ENCODE measurements at places on chromosomes 11 and 22.
A peak's percentile ranks its signal among the peaks of the same experiment; 100 is the strongest.

GRCh38 chr11:77249427-77249826, 52.1 kb downstream of the GDPD4 start:
- DNase-seq: no peak

- DNase-seq: peak; percentile 29
Observed at GRCh38 chr11:35735903-35736302, 73.3 kb downstream of the TRIM44 start.

GRCh38 chr11:44581246-44581645, 15.8 kb downstream of the CD82 start:
- no peak for DNase-seq

GRCh38 chr11:203945-204586, 3.1 kb downstream of the BET1L start:
- DNase-seq: no peak

GRCh38 chr11:9625162-9625561, 38.7 kb upstream of the SWAP70 start:
- no peak for DNase-seq

DNA sequence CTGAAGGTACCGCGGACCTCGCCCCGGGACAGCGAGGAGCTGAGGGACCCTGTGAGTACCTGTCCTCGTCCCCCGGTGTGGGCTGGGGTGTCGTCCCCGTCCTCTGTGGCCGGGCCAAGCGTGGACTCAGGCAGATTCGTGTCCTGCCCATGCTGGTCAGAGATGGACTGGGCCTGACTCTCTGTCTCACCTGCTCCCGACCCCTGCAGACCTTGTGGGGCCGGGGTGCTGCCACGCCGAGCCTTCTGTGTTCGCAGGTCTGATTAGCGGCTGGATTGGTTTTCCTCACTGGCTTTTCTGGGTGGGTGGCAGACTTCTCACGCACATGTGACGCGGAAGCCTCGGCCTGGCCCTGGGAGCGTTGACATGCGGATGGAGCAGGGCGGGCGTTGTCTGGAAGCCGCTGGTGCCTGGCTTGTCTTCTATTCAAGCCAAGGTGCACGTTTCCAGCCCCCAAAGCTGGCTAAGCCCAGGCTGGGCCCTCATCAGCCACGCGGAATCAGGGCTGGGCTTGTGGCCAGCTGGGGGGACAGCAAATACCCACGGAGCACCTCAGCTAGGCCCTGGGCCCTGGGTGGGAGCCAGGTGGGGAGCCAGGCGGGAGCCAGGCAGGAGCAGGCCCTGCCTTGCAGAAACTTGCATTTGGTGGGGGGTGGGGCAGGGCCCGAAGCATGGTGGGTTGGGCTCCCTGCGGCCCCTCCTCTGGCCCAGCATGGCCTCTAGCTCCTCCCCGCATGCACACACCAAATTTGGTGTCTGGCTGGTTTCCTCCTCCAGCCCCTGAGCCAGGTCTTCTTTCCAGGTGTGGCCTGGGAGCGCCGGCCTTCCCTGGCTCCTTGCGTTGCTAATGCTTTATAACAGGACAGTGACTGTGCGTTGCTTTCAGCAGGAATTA, 7.0 kb downstream of the GRAMD4 start:
- no peak for DNase-seq

DNA sequence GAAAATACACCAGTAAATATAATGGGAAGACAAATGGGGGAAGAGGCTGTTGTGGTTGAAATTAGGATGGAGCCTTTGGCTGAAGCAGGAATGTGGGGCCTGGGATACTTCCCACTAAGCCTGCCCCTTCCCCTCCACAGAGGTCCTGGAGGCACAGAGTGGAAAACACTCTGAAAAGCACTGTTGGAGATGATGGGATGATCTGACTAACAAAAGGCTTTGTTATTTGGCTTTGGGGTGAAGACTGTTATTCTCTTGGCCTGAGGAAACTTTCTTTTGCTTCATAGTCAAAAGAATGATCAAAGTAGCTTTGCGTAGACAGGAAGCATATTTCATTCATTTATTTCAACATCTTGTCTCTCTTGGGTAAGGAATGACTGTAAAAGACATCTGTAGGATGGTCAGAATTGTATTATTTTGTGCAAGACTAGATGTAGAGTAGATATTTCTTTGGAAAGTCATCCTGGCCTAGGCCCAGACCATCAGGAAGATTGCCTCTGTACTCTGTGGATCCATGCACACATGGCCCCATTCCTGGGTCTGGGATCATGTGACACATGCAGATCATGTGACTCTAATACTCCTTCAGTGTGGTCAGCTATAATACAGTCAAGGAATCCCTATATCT, 111.4 kb downstream of the SPON1 start:
- no peak for DNase-seq

GRCh38 chr11:567629-568292, 7.0 kb downstream of the RASSF7 start:
- no peak for DNase-seq

DNA sequence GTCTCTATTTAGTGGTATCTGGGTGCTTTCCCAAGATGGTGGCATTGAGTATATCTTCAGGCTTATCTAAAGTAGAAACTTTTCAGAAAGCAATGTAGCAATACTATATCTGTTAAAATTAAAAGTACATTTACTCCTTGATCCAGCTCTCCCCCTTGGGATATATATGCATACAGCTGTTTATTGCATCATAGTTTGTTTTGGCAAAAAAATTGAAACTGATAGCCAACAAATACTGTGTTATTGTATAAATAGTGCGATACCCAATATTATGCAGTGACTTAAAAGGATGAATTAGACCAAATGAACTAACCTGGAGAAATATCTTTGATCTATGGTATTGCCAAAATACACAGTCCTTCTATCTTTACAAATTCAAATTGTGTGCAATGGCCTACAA, 8.4 kb upstream of the OR10A3 start:
- DNase-seq: no peak

- DNase-seq: peak; percentile 64
Observed at GRCh38 chr22:22386602-22387385, 121.7 kb downstream of the ZNF280B start.

- no peak for DNase-seq
Observed at GRCh38 chr11:41789376-41789775, 329.9 kb upstream of the LRRC4C start.

DNA sequence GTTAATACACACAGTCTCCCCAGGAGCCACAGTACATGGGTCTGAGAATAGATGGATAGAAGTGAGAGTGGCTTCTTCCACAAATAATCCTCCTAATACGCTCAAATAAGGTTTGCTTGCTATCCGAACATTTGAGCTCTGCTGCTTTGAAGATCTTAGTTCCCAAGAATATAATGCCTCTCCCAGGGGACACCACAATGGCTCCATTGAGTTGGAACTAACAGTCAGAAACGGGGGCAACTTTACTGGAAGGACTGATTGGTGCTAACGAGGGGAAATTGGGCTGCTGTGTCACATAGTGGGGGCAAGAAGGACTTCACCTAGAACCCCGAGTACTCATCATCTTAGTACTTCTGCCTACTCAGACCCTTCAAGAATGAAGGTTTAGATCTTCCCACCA, 66.2 kb downstream of the IGLL5 start:
- DNase-seq: no peak

DNA sequence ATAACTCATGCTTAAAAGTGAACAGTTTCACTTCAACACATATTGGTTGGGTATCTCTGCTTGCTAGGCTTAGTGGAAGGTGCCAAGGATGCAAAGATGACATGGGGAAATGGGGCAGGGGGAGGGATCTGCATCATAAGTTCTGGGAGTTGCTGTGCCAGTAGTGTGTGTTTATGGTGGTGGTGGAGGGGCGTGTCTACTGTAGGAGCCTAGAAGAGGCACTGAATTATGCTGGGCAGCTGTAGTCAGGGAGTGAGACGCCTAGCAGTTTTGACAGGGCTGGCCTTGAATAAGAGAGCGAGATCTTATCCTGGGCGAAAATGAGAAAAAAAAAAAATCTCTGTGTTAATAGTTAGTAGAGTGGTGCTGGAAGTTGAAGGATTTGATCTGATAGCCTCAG, 3.0 kb downstream of the ELMOD1 start:
- DNase-seq: no peak

GRCh38 chr11:72321381-72321996, 77.5 kb upstream of the PHOX2A start:
- DNase-seq: no peak

- DNase-seq: no peak
Observed at GRCh38 chr11:16448123-16448717, 91.9 kb upstream of the SOX6 start.

GRCh38 chr11:4826425-4826824, 5.3 kb downstream of the OR51F2 start:
- no peak for DNase-seq

DNA sequence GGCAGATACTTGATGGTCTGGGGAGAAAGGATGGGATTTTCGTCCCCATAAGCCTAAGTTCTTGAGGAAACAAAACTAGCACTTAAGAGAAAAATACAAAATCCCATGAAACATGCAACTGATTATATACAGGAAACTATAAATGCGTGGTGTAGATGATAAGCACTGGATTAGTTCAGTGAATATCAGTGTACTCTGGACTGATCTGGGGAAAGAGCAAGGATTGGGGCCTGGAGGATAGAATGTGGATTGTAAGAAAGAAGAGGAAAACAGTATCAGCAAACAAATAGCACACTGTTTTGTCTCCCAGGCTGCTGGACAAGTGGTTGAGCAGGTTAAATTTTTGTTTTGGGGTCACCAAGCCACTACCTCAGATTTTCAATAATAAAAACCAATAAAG, 49.8 kb downstream of the DCUN1D5 start:
- no peak for DNase-seq

GRCh38 chr11:93278976-93279375, 51.6 kb upstream of the DEUP1 start:
- no peak for DNase-seq

DNA sequence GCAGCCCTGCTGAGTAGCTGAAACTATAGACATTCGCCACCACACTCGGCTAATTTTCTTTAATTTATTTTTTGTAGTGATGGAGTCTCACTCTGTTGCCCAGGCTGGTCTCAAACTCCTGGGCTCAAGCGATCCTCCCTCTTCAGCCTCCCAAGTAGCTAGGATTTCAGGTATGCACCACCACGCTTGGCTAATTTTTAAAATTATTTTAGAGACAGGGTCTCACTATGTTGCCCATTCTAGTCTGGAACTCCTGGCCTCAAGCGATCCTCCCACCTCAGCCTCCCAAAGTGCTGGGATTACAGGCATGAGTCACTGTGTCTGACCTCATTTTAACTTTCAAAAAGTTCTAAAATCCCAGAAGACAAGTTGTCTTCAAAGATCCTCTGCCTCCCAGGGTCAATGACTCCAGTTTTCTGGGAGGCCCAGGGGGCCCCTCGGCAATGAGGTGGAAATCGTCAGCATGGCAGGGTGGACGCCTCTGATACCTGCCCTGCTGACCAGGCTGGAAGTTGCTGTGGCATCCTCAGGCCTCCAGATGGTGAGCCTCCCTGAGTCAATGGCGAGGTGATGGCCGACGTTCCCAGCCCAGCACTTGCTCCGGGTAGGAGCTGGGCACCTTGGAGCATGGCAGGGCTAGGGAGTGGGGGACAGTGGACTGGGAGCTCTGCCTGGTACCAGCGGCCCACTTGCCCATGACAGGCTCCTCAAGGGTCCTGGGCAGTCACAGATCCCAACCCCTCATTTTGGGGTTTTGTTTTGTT, 31.1 kb downstream of the RPL3 start:
- no peak for DNase-seq

DNA sequence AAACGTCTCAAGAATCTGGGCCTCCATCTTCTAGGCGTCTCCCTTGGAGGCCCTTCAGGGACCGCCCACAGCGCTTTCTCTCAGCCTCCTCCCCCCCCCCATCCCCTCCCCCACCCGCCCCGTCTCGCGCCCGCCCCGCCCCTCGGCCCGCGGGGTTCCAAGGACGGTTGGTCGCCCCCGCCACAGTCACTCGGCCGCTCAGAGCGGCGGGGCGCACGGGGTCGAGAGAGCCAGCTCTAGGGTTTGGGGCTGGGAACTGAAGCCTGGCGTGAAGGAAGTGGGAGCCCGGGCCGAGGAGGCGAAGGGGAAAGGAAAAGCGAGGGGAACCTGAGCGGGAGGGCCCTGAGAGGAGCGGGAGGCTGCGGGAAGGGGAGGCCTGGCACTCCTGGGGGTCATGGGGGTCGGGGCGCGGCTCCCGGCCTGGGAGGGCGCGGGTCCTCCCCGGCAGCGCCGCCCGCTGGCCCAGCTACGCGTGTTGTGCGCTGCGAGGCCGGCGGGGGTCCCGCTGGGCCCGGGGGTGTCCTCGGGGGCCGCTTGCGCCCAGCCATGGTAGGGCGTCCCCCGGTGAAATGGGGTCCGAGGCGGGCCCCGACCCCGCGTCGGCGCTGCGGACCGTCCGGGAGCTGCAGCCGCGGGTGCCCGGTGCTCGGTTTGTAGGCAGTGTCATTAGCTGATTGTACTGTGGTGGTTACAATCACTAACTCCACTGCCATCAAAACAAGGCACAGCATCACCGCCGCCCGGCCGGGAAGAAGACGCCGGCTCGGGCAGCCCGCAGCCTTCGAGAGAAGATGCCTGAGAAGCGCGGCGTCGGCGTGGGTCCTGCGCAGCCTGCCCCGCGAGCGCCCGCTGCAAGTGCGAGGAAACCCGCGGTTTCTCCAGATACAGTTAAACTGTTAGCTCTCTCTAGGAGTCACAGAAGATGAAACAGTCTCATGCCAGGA, at the start of gene BTG4:
Gene BTG4, minus strand, starts transcription at position 91 of the 944 bp plus-strand sequence. CDS start 13,610 bp downstream, outside the sequence.
- no peak for DNase-seq

GRCh38 chr11:124839128-124839971, 25.9 kb upstream of the ROBO3 start:
- DNase-seq: peak; percentile 18

DNA sequence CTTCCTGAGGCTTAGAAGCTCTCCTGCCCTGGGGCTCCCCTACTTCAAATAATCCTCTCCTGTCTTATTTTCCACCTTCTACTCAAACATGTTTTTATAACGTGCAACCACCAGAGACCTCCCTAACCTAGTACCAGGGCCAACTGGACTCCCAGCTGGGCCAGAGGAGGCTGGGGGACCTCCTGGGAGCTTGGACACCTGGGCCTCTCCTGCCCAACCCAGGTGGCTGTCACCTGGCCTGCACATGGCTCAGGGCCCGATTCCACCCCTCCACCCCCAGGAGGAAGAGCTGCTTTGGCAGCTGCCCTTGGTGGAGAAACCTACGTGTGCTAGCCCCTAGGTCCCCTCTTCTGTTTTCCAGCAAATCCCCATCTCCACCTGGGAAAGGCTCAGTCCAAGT, 105.2 kb downstream of the ABTB2 start:
- no peak for DNase-seq

- no peak for DNase-seq
Observed at GRCh38 chr11:44632466-44633123, 67.1 kb downstream of the CD82 start.

Data from NCI-H524 treated with DMSO at 0.1 percent for 48 hours (cell line).